NCI-H1694 treated with DMSO at 0.1 percent for 48 hours (cell line): ENCODE measurements at places on chromosomes 7 and 10.

GRCh38 chr10:25999295-25999981 lies 65.4 kb downstream of the MYO3A start:
- no peak for DNase-seq

GRCh38 chr10:14276210-14276609 lies 54.5 kb downstream of the FRMD4A start:
- no peak for DNase-seq

GRCh38 chr10:52146766-52147165 lies 167.3 kb upstream of the DKK1 start:
- no peak for DNase-seq

DNA sequence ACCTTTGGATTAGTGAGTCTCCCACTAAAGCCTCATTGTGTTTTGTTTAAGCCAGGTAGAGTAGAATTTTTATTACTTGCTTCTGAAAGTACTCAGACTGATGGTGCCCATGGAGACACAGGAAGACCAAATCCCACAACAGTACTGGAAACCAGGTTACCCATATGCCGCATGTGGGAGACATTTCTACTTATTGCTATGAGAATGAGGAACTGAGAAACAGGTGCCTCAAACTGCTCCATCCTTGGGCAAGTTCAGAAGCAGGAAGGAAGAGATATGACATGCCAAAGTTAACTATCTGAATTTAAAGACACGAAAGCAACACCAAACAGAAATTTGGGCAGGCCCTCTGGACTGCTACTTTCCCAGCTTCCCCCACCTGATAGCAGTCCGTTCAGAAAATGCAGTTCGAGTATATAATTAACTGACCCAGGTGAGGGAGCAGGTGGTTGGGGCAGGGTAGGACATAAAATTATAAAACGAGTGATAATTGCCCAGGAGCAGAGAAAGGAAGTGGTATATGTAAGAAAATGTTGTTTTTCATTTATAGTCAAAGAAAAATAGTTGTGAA lies 382.3 kb upstream of the MTPN start:
- DNase-seq, result no peak

DNA sequence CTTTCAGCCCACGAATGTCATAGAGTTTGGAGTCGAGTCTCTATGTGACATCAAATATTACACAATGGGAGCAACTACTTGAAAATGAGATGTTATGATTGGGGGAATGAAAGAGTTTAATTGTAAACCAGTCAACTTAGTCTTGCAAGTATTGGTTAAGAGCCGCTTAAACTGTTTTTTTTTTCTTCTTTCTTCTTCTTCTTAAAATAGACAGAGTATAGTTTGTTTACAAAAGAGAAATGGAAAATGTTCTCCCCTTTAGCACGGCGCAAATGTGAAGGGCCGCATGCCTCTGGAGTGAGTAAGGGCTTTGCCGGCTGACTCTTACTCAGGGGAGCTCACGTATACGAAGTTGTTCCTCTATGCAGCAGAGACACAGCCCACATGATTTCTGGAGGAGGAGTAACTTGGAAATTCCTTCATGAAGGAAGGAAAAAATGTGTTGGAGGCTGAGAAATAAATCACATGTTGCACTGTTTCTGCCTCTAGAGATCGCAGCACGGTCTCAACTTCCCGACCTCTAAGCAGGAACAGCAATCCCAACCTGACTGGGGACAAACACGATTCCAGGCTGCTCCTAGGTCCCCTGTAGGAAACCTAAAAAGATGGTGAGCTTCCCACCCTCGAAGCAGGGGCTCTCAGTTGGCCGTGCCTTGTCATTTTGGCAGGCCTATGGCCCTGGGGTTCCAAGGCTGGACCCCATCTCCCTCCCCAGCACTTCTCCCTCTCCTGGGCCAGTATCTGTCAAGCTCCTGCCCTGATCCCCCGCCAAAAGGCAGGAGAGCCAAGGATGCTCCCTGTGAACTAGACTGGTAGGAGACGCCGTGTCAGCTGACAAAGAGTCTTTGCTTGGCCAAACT lies 44.8 kb downstream of the MYOF start:
- no peak for DNase-seq

DNA sequence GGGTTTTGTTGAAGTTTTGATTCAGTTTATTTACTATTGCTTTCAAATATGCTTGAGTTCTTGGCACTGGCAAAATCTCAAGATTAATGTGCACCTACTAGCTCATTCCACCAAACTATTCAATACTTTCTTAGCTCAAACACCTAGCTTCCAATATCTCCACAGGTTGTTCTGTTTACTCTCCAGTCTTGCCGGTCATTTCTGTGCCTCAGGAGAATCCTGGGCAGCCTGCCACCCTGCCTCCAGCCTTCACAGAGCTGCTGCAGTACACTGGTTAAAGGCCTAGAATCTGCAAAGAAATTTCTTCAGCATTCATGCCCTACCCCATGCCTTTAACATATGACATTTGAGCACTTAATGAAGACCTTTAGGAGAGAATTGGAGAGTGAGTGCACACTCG lies 4.0 kb upstream of the TMEM106B start:
- no peak for DNase-seq

- no peak for DNase-seq
These were observed 19.8 kb upstream of the NXPH1 start for GRCh38 chr7:8413600-8413999.

DNA sequence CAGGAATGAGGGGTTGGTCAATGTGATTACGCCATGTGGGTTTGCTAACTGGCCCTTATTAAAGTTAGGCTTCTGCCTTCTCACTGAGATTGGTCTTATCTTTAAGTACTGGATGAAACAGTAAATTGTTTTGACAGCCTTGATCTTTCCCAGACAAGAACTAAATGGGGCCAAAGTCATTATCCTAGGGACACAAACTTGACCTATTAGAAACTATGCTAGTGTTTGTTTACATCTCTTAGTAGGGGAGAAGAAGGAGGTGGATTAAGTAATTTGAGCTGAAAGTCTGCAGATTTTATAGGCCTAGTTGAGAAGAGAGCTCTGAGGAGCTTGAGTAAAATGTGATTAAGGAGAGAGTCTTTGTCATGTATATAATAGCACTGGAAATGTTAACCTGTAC lies 386.9 kb downstream of the HTR7 start:
- no peak for DNase-seq
